ENCODE measurements at places on chromosomes 4 and X.
A peak's percentile ranks its signal among the peaks of the same experiment; 100 is the strongest.

GRCh38 chr4:81684352-81684751, 212.6 kb upstream of the RASGEF1B start:
- no peak for DNase-seq

GRCh38 chrX:70026851-70027200, 22.9 kb downstream of the AWAT2 start:
- no peak for DNase-seq

DNA sequence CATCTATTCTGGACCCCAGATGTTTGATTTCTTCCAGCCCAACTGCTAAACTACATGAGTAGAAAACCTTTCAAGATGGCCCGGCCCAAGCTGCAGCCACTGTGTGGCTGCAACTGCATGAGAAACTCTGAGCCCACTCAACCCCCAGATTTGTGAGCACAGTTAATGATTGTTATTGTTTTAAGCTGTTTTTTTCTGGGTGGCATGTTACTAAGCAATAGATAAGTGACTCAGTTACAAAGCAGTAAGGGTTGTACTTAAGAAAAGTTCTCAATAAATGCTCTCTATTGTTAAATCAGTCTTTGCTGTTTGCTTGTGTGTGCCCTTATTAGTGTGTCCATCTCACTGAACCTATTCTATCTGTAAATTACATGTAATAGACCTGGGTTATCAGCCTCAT, 51.8 kb downstream of the GC start:
- DNase-seq = peak; percentile 28

DNA sequence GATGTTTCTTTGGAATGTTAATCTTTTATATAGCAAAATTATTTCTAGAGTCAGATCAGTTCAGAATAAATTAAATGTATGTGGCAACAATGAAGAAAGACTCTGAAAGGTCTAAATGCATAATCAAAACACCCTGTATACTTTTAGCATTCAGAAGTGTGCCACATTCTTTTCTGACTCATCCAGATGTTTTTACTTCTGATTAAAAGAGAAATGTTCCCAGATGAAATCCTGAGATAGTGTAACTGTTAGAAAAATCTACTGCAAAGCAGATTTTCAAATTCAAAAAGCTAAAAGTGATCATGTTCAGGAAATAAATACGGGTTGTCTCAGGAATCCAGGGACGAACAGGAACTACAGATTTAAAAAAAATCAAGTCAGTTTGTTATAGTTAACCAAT, 241.4 kb downstream of the GRIA3 start:
- no peak for DNase-seq

- no peak for DNase-seq
Measured at GRCh38 chrX:6021316-6022091, 207.2 kb downstream of the NLGN4X start.

DNA sequence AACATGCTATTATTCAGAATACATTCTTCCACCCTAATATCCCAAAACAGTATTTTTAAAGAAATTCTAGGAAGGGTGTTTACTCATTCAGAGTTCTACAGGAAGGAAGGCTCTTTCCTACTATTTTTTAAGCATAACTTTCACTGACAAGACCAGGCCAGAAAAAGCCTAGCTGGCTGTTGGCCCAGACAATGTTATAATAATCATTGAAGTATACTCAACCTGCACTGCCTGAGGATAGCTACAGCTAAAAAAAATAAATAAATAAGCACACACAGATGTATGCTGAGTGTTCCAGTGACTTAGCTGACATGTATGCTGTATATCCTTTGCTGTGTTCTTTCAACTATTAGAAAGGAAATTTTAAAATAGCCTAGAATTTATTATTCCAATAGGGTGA, 145.8 kb upstream of the SPRY1 start:
- DNase-seq = no peak

- DNase-seq = peak; percentile 58
Measured at GRCh38 chr4:76611616-76612207, 176.7 kb downstream of the SHROOM3 start.

- DNase-seq = no peak
Measured at GRCh38 chrX:12894074-12895030, 12.1 kb upstream of the TLR8 start.

DNA sequence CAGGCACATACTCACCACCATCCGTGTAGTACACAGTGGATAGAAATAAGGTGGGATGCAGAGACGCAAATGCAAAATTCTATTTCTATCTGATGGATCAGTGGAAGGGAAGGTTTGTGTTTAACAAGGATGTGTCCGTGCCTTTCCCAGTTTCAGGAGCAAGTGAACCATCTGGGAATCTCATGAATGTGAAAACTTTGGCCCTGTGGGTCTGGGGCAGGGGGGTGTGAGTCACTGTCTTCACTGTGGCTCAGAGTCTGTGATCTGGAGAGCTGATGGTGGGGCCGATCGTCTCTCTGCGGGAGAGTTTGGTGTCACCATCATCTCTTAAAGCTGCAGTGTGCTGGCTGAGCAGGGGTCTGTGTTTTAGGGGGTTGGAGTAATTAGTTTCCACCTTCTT, 179.3 kb upstream of the STS start:
- no peak for DNase-seq

- no peak for DNase-seq
Measured at GRCh38 chr4:2744576-2745270, 11.4 kb downstream of the TNIP2 start.

Data from kidney glomerular epithelial cell (primary cell).